Stimulated activated CD8-positive, alpha-beta memory T cell treated with anti-CD3 and anti-CD28 coated beads, Interleukin-4, amount 100 ng/mL, for 4 hours (primary cell): ENCODE measurements at places on chromosomes 3 and 15.

GRCh38 chr3:127172211-127172610, 20.7 kb upstream of the PRR23E start:
- no peak for DNase-seq

DNA sequence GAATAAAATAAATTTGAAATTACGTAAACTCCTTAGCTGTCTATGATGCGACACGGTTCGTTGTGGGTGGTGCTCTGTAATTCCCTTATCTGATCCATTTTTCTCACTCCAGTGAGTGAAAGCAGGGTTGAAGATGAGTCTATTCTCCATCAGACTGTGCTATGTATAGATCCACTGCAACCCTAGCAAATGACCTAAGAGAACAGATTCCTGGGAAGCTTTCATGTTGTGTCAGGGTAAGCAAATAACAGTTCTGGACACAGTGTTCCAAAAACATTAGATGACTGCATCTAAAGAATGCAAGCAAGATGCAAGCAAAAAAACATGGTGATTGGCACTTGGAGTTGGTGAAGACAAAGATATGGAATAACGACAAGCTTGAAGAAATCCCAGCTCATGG, 239.3 kb downstream of the SLC9A9 start:
- DNase-seq: no peak

GRCh38 chr15:90154861-90155626, 46.1 kb upstream of the SEMA4B start:
- DNase-seq: no peak

DNA sequence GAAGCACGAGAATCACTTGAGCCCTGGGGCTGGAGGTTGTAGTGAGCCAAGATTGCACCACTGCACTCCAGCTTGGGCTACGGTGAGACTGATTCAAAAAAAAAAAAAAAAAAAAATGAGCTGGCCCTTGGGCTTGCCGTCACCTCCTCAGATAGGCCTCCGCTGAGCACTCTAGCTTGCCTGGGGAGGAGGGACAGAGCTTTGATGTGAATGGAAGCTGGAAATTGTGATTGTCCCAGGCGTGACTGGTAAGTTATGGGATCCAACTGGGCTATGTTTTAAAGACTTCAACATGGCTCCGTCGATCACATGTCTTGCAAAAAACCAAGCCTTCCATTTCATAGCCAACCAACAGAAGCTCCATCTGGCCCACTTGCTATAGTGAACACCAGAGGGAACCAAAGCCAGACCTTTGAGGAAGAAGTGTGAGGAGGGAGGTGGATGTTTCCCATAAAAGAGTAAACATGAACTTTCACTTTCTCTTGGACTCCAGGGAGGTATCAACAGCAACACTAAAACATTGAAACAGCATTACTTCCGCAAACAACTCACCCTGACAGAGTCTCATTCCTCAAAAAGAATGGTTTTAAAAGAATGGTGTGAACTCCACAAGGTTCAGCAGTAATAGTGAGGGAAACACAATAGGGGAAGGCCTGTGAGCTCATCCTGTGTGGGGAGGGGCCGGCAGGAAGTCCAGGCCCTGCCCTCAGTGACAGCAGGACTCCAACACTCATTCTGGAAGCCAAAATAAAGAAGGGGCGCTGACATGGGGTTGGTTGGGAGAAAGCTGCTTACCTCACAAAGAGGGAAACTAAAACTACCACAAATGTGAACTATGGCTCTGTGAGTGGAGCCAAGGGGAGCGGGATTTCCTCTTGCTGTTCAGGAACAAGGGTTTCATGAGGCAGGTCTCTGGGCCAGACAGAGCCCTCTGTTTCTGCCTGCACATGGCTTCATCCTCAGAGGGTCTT, 59.2 kb upstream of the IL12A start:
- DNase-seq: no peak

DNA sequence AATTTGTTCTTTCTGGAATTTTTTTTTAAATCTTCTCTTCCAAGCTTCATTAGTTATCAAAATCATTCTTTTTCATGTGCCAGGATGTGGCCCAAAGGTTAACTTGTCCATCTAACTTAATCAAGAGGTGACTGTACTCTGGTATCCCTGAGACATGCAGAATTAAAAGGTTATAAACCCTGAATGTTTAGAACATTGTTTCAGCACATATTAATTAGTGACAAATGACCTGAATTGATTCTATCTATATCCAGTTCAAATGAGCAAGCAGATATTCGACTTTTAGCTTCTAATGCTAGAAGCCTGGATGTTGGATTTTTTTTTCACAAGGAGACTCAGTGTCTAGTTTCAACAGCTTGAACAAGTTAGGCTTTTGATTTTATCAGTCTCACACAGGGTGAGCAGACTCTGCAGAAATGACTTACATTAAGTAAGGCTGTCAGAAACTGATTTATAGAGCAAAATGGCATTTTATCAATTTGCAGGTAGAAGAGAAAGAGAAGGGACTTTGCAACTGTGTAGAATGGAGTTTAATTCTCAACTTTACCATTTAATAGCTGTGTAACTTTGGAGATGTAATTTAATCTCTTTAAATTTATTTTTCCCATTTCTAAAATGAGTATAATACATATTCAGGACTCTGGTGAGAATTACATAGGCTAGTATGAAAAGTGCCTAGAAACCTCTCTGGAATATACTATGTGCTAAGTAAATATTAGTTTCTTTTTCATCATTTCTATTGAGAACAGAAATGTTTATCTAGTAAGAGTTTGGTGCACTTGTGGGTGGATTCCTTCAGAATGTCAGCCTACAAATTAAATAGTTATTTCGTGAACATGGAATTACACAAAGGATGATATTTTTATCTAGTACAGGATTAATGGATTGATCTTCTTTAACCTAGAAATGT, 100.0 kb downstream of the ALCAM start:
- no peak for DNase-seq

GRCh38 chr3:114460459-114460858, 166.6 kb downstream of the TIGIT start:
- no peak for DNase-seq

DNA sequence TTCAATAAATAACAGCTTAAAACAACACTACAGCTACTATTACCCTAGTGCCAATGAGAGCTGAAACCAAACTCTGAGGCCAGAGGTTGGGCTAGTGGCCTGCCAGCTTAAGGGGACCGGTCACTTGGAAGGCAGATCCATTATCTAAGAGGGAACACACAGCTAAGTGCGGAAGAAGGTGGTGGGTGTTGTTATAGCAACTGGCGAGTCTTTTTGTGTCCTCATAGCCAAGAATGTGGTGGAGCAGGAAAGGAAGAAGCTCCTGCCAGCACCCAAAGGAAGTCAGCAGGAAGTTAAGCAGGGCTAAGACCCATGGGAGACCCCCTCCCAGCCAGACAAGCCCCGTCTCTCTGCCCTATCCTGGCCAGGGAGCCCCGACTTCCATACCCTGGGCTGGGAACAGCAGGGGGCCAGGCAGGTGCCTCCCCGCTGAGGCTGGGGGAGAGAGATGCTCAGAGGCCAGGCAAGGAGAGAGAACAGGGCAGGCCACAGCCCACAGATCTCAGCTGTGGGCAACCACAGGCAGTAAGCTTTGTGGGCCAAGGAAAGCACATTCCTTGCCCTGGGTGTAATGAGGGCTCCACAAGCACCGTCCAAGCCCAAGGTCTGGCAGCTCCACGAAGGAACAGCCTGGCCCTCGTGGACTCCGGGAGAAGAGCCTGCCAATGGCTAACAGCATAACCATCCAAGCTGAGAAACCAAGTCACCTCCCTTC, 34.0 kb upstream of the HRH1 start:
- DNase-seq: no peak

DNA sequence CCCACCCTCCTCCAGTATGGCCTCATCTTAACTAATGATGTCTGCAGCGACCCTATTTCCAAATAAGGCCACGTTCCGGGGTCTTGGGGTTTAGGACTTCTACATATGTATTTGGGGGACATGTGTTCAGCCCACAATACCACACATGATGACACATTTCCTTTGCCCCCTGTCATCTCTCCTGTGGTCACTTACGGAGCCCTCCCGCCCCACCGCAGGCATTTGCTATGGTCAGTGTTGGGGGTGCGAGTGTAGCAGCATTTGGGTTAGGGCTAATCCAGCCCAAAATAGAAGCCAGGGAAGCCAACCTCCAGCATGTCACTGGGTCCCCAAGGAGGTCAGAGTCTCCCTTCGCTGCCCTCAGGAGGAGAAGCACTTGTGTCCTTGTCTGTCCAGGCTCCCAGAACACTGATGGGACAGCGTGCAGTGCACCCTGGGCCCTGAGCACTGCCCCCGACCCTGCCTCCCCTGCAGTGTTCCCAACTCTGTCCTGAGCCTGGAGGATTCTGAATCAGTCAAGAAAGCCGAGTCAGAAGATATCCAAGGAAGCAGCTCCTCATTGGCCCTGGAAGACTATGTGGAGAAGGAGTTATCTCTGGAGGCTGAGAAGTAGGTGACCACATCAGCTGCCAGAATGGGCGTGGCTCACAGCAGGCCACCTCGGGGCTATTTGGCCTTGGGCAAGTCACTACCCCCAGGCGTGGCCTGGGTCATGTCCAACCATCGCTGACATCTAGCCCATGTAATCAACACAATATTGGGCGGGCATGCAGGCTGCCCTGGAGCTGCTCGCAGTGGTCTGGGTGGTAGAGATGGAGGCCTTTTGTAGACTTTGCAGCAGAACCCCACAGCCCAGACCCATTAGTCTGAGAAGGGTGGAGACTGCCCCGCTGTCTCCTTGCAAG, 46.9 kb upstream of the FGD5 start:
- no peak for DNase-seq

- no peak for DNase-seq
Measured at GRCh38 chr15:69436951-69437350, 15.7 kb upstream of the RPLP1 start.

DNA sequence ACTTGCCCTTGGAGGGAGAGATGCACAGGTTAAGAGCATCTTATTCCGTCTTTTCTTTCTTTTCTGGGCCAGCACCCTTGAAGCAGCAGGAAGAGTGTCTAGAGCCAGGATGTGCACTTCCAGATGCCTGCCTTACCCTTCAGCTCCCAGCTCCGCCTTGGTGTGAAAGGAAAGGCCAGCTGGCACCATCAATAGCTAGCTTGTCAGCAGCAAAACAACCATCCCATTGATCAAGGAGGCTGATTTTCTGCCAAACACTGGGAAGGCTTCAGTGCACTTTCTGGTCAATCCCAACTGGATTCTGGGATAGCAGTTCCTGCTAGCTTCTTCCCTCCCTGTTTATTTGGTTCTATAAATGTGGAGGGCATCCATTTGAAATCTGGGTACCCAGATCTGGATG, 110.9 kb upstream of the GALNT15 start:
- no peak for DNase-seq

DNA sequence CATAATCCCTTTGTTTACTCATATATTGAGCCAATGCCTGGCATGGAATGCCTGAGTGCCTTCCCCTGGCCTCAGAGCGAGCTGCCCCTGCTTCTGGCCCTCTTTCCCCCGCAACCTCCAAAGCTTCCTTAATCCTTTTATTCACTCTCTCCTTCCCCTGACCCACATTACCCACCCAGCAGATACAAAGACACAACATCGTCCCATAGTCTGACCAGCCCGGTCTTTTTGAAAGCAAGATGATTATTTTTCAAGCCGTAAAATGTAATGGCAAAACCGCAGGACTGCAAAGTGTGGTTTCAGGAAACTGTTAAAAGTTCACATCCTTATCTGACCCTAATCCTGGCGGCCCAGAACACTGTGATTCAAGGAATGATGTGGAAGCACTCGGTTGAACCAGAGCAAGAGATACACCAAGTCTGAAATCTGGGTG, 78.4 kb upstream of the LRTM1 start:
- DNase-seq: no peak

GRCh38 chr3:187807086-187807862, 62.0 kb upstream of the BCL6 start:
- no peak for DNase-seq

- no peak for DNase-seq
Measured at GRCh38 chr3:98984024-98984423, 82.5 kb upstream of the DCBLD2 start.

GRCh38 chr15:42577514-42578031, 2.2 kb downstream of the STARD9 start:
- DNase-seq: no peak

DNA sequence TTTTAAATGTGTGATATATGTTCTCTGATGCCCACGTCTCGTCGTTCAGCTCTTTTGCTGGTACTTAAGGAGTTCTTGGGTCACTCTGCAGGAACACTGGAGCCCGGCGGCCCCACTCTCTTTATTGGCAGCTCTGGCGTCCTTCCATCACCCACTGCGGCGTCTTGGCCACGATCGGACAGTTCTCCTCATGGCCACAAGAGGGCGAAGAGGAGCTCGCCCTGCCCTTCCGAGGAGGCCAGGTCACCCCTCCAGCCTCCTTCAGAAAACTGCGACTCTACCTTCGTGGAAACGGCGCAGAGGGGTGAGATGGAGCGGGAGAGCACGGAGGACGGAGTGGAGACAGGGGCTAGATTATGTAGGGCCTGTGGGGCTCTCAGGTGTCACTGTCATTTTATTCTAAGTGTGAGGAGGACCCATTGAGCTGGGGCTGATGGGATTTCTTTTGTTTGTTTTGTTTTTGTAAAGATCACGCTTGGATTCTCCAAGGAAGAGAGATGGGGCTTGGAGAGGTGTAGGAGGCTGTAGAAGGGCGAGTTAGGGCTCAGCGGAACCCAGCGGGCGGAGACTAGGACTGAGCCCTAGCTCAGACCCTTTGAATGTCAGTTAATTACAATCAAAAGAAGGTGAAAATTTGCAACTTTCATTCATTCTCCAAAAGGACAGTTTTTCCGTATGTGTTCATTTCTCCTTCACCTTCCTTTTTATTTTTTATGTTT, 28.0 kb upstream of the GABRA5 start:
- DNase-seq: no peak

- no peak for DNase-seq
Measured at GRCh38 chr15:25054329-25054728, 99.5 kb downstream of the SNRPN start.

GRCh38 chr15:31341071-31341470, 14.4 kb downstream of the KLF13 start:
- no peak for DNase-seq

DNA sequence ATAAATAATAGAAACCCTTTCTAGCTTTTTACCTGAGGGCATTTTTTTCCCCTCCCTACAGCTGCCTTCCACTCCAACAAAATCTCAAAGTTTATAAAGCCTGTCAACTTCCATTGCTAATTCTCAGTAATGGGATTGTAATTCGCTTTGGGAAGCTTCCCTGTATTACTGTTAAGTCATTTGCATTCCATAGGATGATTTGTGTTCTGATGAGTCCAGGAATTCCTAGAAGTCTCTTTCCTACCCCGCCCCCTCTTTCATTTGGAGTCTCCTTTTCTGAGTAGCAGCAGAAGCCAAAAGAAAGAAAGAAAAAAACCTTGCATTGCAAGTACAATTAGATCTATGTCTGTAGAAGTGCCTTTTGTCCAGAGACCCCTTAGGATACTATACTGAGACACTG, 1033.3 kb downstream of the IGSF11 start:
- DNase-seq: no peak

GRCh38 chr3:190504354-190505125, 9.3 kb upstream of the IL1RAP start:
- no peak for DNase-seq
